Gastroesophageal sphincter (tissue), 4 donors: ENCODE measurements at places on chromosomes 6 and 20. TPM values are rescaled to one million over a fixed set of nuclear protein-coding genes. Genes with fewer than 3 reads are reported as not detected.

DNA sequence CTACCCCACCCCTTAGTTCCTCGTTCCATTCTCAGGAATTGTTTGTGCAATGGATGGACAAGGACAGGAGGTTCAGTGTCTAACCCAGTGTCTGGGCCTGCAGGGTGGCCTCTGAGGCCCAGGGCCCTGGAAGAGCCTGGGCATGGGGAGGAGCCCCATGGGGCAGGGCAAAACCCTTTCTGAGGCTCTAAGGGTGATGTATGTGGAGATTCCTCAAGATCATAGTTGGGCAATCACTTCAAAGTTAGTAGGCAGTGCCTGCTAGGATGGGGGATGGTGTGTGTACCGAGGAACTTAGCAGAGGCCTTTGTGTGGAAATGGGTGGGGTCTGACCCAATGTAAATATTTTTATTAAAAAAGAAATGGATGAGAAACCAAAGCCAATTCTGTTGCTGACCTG lies 6.7 kb upstream of the C2 start:
- no peak for ATAC-seq

- ATAC-seq: no peak
Measured at GRCh38 chr6:43884652-43885022, 114.6 kb downstream of the VEGFA start.

- ATAC-seq: peak; percentile 41
Measured at GRCh38 chr6:140052736-140053729, 678.6 kb upstream of the CITED2 start.

GRCh38 chr20:22825546-22825945 lies 209.6 kb upstream of the SSTR4 start:
- no peak for ATAC-seq

DNA sequence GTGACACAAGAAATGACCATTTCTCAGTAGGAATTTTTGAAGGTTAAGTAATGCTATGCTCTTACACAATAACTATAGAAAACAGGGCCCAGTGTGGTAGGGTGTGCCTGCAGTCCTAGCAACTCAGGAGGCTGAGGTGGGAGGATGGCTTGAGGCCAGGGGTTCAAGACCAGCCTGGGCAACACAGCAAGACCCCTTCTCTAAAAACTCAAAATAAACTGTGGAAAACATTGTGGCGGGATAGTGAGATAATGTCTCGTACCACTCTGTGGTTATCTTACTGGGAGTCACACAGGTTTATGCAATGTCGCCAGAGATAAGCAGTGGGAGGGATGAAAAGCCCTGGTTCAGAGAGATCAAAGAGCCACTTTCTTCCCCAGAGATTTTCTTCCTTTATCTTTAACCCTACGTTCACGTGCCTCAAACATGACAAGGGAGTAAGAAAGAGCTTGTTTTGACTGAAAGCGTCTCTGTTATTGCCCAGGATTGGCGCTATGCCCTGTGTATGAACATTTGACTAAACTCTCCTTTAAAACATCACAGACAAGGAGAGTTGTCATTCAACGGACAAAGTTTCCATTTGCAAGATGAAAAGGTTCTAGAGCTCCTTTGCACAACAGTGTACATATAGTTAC lies 13.9 kb downstream of the GCM1 start:
- ATAC-seq: no peak

DNA sequence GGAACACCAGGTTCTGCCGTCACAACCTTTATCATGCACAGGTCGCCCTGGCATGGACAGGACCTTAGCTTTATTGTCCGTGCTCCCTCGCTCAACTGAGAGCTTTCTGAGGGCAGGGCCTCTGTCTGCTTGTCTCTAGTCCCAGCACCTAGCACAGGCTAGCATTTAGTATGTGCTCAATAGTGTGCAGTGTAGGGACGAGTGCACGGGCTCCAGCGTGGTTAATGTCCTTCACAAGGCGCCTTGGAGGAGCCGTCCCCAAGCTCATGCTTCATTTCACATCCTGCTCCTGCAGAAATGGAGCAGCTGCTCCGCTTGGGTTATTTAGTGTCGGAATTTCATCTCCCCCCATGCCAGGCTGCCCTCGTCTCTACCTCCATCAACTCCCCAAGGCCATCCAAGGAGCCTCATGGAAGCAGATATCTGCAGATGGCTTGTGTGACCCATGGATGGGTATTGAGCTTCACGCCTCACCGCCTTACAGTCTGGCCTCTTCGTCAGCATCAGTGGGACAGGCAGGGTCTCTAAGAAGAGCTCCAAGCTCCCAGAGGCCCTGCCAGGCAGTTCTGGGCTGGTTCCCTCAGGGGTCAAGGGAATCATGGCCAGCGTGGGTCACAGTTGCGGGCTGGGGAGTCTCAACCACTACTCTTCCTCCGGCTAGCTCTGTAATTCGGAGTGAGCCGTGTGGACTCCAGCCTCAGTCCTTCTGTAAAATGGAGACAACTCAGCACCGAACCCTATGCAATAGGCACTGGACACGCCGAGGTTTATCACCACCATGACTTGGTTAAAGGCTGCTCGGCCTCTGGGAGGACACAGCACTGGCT lies 60.8 kb upstream of the APCDD1L start:
- no peak for ATAC-seq

DNA sequence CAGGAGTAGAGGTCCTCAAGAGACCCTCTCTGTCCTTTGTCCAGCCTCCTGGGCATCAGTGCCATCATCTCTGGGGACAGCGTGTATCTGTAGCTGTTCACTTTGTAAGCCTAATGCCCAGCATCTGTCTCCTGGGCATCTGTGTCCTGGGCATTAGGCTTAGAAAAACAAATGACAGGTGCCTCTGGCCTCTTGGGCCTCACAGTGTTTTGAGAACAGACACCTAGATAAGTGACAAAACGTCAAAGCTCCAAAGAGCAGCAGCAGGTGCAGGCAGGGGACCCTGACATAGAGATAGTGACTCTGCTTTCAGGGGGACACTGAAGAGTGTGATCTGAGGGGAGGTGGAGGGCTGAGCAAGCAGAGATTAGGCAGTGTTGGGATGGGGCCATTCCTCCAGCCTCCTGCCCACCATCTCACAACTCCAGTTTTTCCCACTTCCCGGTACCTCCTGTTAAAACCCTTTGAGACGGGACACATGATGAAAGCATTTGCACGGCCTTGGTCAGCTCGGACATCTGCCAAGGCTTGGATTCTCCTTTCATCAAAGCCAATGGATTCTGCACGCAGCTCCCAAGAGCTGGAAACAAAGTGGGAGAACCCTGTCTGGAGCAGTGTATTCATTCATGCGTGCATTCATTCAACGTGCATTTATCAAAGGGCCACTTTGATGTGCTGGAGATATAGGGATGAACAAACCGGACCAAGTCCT lies 55.5 kb upstream of the CD93 start:
- ATAC-seq: no peak

DNA sequence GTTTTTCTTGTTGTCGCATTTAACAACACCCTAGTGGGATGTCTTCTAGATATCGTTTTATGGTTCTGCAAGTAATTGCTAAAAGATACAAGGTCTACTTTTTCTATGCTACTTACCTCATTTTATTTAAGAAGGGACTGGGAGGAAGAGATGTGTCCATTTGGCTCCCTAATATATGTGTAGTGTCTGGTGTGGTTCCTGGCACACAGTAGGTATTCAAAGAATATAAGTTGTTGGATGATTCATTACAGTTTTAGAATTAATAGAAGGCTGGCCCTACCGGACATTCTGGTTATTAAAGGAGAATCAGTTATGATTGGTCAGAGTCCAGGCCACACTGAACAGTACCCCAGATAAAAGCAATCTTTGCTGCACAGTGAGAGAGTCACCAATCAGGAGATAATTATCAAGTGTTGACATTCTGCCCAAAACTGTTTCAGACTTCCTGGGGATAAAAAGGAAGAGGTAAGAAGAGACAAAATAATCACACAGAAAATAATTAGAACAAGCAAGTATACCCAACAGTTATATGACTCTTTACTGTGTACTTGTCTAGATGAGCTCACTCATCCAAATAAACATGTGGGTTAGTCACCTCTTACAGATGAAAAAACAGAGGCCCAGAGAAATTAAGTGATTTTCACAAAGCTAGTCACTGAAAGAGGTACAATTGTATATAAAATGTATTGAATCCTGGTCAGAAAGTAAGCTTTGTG lies 7.0 kb downstream of the TMEM244 start:
- no peak for ATAC-seq

DNA sequence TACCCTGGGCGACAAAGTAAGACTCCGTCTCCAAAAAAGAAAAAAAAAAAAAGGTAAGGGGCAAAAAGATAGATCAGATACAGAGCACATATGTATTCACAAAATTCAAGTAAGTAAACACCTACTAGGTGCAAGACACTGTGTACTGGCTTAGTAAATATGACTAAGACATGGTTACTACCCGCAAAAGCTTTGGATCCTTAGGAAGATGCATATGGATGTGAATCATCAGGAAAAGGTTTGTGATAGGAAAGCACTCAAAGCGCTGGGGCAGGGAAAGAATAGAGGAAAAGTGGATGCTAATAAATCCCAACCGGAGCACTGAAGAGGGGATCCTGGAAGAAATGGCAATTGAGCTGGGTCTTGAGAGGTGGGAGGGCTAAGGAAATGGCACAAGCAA lies 118.8 kb upstream of the FAM184A start:
- ATAC-seq: no peak

- no peak for ATAC-seq
Measured at GRCh38 chr6:149847939-149848267, 16.3 kb downstream of the LRP11 start.

- no peak for ATAC-seq
Measured at GRCh38 chr20:46739431-46740213, 30.2 kb downstream of the SLC2A10 start.

DNA sequence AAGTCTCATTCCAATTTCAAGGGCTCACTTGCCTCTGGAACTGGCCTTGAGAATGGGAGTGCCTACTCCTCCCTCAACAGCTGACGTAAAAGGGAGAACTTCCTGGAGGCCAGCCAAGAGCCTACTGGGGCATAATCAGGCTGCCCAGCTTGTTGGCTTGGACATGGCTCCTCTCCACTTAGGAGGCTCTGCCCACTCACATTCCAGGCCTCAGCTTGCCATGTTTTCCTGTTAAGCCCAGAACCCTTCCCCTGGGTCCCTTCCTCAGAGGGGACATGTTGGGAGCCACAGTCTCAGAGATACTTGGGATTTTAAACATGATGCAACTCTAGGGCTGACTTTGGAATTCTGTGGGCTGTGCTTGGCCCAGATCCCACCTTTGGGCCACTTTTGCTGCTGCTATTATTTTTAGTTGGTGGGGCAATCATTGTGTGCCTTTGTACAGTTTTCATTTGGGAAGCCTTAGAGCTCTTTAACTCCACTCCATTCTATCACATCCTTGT lies 31.5 kb upstream of the ADTRP start:
- peak; percentile 72 for ATAC-seq

FAM209A gene
- not detected for total RNA-seq

TPD52L1 gene
- total RNA-seq: 17.8 TPM

PRKN gene
- 39.2 TPM for total RNA-seq

RIMS1 gene
- 9.3 TPM for total RNA-seq

LHFPL5 gene
- total RNA-seq: not detected

SLC22A2 gene
- not detected for total RNA-seq

TREM1 gene
- total RNA-seq: not detected

IP6K3 gene
- 5.5 TPM for total RNA-seq

TRIM15 gene
- not detected for total RNA-seq

WTAP gene
- 82.3 TPM for total RNA-seq

MOXD1 gene
- 20.3 TPM for total RNA-seq

EPB41L1 gene
- 31.8 TPM for total RNA-seq
